ENCODE measurements at places on chromosomes 1 and 21.

DNA sequence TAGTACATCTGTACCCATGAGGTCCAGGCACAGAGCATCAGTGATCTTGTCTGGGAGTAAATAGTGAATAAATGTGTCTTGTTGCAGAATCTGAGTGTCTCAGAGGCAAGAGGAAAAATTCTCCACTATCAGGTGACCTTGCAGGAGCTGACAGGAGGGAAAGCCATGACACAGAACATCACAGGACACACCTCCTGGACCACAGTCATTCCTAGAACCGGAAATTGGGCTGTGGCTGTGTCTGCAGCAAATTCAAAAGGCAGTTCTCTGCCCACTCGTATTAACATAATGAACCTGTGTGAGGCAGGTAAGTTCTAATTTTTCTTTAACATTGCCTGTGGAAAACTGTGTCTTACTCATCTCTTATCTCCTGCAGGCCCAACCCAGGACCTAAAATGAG lies 43.1 kb downstream of the IL12RB2 start:
- no peak for DNase-seq

DNA sequence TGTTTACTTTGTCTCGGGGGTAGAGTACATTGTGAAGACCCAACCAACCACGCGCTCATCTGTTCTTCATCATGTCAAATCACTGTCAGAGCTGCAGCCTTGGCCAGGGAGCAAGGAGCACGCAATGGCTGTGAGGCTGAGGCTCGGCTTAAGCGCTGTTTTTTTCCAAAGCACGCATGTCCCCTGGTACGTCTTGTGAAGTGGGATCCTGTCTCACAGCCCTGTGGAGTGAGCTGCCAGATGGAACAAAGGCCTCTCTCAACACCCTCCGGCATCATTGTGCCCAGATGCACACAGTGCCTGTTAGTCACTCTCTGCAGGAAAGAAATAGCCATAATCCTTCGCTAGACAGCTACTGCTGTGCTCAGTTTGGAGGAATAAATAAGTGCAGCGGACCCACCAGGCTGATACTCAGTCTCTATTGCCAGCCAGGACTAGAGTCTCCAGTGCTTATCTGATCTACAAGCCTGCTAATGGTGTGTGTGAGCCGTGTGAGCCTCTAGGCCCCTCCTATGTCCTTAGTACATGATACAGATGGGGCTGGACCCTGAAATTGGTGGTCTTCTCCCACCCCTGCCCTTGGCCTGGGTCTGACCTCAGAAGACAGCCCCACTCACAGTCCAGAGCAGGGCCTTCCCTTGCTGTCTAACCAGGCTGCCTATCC lies 91.3 kb upstream of the COA6 start:
- DNase-seq = no peak

GRCh38 chr1:194289569-194290266 lies 1103.3 kb upstream of the B3GALT2 start:
- no peak for DNase-seq

DNA sequence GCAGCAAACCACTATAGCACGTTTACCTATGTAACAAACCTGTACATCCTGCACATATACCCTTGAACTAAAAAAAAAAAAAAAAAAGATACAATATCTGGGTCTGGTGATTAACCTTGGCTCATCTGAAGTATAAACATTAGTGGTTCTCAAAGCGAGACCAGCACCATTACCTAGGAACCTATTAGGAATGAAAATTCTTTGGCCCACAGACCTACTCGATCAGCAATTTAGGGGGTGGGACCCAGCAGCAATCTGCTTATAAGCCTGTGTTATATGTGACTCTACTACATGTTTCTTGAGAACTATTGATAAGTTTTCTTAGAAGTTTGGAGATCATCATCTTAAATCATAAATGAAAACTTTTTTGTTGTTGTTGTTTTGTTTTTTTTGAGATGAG lies 9.7 kb upstream of the SPATA1 start:
- DNase-seq = no peak

GRCh38 chr1:154476791-154477190 lies 25.2 kb upstream of the TDRD10 start:
- DNase-seq = no peak

DNA sequence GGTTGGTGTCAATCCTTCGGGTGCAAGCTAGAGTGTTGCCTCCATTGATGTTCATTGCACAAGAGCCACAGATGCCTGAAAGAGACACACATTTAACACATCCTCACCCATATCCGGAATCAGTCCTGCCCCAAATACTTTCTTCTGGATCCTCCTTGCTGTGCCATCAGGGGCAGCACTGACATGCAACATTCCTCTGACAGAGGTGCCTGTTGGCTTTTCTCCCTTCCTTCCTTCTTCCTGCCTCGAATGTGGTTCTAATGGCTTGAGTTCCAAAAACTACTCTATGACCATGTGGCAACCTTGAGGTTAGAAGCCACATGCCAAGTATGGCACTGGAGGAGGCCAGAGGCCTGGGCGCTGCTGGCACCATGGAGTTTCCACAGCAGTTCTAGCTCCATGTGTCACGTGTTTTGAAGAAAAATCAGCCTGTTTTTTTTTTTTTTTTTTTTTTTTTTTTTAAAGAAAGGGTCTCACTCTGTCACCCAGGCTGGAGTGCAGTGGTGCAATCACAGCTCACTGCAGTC lies 17.0 kb upstream of the ATP13A2 start:
- no peak for DNase-seq

- DNase-seq = no peak
These were observed 9.7 kb downstream of the FOXO6 start for GRCh38 chr1:41370756-41371420.

DNA sequence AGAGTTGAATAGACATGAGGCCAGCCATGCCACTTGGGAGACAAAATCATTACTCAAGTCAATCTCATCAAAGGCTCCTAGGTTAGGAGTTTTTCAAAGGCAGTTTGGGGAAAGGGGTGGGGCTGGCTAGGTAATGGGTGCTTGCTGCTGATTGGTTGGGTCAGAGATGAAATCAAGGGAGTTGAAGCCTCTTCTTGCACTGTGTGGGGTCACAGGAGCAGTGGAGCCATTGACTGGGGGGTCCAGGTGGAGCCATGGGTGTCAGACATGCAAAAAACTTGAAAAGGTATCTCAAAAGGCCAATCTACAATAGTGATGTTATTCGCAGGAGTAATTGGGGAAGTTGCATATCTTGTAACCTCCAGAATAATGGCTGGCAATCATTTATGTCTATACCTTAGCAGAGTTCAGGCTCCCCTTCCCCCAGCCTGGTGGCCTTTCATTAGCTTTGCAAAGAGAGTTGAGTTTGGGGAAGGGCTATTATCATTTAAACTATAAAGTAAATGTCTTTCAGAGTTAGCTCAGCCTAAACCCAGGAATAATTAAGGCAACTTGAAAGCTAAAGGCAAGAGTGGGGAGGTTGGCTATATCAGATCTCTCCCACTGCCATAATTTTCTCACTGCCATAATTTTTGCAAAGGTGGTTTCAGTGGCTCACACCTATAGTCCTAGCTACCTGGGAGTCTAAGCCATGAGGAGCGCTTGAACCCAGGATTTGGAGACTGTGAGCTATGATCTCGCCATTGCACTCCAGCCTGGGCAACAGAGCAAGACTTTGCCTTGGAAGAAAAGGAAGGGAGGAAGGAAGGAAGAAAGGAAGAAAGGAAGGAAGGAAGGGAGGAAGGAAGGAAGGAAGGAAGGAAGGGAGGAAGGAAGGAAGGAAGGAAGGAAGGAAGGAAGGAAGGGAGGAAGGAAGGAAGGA lies 7.8 kb upstream of the PINK1 start:
- no peak for DNase-seq

DNA sequence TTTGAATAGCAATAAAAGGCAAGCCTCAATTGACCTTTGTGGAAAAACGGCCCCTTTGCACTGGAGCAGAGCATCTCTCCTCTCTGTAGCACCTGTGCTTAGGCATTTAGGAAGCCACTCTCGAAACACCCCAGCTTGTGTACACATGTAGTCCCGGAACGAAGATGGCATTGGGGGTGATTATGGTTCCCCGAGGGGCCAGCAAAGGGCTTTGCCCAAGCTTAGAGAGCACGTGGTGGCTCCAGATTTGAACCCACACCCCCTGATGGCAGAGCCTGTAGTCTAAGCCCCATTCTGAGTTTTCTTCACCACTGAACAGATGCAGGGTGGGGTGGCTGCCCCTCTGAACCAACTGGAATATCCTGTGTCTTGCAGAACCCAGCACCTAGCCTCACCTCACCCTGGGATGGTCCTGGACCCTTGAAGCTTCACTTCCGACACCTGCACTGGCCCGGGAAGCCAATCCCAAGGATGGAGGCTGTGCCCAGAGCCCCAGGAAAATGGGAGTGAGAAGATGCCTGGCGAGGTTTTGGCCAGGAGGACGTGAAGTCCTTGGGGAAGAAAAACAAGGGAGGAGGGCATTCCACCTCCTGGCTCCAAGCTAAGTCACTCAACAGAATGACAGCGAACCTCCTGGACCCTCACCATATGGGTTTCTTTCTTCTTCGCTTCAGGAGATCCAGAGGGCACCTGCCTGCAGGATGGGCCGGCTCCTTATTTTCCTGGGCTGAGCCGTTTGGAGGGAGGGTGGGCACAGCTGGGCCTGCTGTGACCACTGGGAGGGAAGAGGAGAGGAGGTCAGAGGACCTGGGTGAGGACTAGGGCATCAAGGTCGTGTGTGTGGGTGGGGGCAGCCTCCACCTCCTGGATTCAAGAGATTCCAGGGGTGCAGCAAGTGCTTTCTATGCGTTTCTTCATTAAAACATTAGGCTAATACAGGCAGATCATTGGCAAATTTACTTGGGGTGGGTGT lies 37.7 kb downstream of the IGFN1 start:
- DNase-seq = no peak

DNA sequence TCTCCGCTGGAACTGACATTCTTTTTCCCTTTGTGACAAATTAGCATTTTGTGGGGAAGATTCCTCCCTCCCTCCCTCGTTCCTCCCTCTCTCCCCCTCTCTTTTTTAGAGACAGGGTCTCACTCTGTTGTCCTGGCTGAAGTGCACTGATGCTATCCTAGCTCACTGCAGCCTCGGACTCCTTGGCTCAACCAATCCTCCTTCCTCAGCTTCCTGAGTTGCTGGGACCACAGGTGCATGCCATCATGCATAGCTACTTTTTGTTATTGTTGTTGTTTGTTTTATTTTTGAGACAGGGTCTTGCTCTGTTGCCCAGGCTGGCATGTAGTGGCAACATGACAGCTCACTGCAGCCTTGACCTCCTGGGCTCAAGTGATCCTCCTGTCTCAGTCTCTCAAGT lies 6.8 kb upstream of the SKI start:
- no peak for DNase-seq

- no peak for DNase-seq
These were observed at the start of gene SELENON for GRCh38 chr1:25799935-25800702. Gene SELENON (plus strand): TSS chr1:25800193. CDS start chr1:25800231, 38 bp downstream.

GRCh38 chr1:99598738-99599411 lies 47.0 kb upstream of the PALMD start:
- no peak for DNase-seq

DNA sequence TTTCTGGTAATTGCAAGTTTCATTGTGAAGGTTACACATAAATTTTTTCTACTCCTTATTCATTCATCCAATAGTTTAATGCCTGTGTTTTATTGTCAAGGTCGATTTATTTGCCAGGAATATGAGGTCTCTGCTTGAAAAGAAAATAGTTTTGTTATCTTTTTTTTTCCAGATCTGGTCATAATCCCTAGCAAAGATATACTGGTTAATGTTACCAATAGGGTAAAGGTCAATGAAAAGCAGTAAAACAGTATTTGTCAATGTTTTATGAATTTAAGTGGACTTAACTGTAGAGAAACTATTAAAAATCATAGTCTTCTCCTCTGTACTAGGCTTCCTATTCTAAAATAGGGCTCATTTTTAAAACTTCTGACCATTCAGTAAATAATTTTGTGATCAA lies 8.1 kb upstream of the FMO3 start:
- DNase-seq = no peak

DNA sequence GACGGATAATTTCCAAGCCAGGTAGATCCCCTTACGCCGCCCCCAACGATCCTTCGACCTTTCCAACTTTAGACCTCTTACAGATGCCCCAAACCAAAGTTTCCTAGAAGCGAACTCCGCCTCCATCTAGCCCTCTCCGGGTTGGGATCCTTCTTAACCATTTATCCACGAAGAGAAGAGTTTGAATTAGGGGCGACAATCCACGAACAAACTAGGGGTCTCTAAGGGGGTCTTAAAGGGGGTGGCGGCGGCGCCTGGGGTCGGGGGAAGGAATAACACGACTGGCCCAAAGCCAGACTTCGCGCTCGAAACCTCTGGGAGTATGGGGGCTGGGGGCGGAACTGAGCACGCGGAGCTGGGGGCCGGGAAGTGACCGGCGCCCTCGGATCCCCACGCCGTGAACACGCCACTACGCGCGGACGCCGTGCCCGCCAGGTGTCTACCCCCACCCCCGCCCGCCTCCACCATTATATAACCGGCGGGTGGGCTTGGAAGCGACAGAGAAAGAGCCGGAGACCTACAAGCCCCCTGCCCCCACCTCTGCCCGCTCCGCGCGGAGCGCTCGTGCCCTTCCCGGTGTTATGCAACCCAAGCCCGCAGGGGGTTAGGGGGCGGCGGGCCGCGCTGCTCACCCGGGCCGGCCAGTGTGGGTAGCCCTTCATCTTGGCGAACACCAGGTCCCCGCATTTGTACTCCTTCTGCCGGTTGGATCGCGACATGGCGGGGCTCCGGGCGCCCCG lies 594 bp downstream of the HDGF start:
- no peak for DNase-seq

DNA sequence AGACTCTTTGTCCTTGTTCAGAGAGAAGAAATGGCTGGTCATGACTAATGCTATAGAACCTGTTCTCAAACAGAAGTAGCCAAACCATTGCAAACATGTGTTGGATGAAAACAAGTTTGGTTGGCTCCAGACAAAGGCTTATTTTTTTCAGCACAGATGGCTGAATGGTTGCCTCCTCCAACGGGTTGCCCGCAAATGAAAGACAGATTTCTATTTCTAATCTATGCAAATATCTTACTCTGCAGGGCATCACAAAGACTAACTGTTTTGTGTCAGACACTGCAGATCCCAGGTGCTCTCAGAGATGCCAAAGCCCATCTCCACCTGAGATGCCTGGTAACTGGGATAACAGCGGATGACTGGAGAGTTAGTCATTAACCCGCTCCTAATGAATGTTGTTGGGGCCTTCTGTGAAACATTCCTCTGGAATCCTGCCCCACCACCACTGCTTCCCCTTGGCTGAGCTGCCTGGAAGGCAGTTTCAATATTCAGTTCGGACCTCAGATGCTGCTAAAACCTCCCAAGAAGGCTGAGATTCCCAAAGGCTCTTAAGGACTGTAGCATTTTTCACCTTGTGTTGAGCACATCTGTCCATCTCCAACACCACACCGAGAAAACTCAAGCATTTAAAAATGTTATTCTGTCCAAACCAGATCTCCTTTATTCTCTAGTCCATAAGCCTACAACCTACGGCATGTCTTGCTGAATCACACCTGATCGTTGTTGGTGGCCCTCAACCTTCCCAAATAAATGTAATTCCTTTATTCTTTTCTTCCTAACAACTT lies 104.4 kb downstream of the PTPN14 start:
- DNase-seq = no peak

- no peak for DNase-seq
These were observed 406 bp downstream of the HTR1D start for GRCh38 chr1:23216771-23217420.

Measured in NCI-H2081 treated with DMSO at 0.1 percent for 48 hours (cell line).